ENCODE measurements at places on chromosomes 5 and 9.

DNA sequence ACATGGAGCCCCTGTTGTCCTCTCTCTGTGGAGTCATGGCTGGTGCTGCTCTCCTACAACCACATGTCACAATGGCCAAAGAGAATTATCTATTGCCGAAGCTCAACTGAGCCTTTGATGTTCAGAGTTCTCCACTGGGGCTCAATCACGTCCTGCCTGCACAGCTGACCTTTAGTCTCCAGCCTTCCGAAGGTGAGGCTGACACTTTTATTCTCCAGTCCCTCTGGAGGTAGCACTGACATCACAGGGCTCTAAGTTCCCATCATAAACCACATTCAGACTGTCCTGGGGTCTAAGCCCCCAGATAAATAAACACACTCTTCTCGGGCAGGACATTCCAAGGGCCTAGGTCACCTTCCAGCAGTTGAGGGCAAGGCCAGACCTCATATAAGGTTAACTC is 23.4 kb downstream of the ADCY2 start:
- no peak for DNase-seq

DNA sequence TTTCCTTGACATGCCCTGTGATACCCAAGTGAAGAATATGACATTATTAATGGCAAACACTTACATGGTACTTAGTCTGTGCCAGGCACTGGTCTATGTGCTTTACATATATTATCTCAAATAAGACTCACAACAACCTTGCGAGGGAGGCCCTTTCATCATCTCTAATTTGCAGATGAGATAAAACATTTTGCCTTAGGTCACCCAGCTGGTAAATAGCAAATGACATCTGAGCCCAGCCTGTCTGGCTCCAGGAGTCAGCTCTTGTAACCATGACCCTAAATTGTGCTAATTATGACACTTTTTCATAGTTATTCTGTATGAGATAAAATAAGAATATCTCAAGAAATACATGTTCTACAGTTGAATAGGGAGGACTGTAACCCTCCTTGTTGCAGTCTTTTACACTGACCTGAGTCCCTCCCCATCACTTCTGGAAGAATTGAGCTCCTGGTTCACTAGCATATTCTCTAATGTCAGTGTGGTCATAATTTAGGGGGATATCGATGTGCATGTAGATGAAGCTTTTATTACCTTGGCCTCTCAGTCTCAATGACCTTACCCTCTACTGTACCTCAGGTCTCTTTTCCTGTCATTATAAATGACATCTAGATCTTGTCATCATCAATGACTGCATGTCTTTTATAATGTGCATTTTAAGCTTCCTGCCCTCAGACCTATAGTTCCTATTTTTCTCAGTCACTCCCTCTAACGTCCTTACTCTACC is 126.1 kb upstream of the HAPLN1 start:
- peak; percentile 14 for DNase-seq

DNA sequence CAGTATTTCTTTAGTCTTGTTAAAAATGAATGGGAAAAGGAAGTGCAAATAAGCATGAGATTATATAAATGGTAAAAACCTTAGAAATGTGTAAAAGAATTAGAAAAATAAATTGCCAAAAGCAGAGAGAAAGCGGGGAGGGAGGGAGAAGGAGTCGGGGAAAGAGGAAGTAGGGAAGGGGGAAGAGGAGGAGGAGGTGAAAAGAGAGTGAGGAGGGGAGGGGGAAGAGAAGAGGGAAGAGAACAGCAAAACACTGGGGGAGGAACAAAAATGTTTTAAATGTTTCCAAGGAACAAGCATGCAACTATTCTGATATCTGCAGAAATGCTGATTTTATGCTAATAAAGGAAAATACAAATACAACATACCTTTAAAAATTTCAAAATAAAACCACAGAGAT is 317.5 kb downstream of the PIK3R1 start:
- DNase-seq: no peak

DNA sequence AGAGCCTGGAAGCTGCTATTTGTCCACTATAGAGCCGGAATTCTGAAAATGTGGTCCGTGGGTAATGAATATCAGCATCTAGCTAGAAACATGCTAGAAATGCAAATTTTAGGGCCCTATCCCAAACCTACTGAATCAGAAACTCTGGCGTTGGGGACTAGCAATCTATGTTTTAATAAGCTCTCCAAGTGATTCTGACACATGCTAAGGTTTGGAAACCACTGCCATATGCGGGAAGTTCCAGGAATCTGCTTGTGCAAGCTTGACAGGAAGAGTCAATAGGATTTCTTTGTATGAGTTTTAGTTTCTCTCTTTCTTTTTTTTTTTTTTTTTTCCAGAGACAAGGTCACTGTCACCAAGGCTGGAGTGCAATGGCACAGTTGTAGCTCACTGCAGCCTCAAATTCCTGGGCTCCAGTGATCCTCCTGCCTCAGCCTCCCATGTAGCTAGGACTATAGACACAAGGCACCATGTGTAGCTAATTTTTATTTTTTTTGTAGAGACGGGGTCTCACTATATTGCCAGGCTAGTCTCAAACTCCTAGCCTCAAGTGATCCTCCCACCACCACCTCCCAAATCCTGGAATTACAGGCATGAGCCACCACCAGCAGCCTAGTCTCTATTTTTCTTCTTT is 26.4 kb upstream of the CARNMT1 start:
- DNase-seq: no peak

GRCh38 chr9:89309166-89309565 is 1.8 kb upstream of the CKS2 start:
- no peak for DNase-seq

DNA sequence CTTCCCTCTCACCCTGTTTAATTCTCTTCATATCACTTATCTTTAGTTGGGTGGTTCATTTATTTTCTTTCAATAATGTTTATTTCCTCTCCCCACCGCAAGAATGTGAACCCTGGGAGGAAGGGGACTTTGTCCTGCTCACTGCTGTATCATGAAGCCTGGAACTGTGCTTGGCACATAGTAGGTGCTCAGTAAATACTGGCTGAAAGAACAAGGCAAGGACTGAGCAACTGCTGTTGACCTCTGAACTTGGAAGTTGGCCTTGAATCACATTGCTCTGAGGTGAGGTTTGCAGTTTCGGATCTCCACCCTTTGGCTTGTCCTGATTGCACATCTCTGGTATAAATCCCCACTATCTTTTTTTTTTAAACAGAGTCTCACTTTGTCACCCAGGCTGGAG is 22.0 kb upstream of the PTGS1 start:
- DNase-seq: no peak

DNA sequence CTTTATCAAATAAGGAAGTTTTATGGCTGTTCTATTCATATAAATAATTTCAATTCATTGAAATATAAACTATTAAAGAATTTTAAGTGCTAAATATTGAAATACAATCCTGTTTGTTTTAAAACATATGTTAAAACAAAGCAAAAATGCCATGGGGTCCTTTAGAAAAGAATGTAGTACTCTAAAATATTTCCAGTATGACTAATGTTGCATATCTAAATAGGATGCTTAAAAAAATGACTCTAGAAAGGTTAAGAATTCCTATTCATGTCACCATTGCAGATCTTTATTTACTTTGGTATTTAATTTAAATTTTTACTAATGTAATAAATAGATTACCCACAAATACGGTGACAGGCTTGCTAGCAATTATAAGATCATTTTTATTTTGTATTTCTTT is 132.3 kb downstream of the ZNF608 start:
- no peak for DNase-seq

DNA sequence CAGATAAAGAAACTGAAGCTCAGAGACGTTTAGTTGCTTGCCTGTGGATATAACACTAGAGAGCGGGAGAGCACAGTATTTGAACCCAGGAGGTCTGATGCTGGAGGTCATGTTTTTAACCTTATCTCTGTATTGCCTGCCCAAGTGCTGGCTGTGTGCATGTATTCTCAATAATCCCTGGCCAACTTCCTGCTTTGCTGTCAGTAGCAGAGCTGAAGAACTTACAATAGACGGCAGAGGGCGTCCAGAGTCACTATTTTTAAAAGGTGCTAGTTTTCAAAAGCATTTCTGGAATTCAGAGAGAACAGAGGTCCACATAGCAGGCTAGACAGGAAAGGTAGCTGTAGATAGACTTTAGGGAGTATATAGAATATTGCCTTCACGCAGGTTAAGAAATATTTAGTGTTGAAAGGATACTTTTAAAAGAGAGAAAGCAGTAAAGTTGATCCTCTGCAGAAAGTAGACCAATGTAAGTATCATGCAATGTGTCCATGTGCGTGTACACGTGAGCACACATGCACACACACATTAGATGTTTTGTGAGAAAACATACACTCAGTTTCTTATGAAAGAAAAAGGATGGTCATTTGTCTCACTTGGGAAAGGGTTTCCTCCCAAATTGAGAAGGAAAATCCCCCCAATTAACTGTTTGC is 46.3 kb downstream of the PTCD2 start:
- DNase-seq: peak; percentile 69

DNA sequence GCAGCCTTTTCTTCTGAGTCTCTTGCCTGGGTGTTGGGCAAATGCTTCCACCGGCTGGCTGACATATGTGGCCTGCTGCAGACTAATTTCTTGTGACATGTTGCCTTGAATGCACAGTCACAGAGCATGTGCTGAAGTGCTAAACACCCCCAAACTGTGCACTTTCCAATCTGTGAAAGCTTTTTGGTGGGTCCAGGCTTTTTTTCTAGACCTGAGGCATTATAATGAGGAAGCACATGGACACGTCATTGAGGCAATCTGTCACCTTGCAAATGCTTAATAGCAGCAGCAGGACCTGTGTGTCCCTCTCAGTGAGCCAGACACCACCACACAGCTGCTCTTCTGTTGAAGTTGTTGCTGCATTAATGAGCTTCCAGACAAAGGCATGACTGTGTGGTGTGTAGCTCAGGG is 274.7 kb downstream of the ELAVL2 start:
- DNase-seq: no peak

DNA sequence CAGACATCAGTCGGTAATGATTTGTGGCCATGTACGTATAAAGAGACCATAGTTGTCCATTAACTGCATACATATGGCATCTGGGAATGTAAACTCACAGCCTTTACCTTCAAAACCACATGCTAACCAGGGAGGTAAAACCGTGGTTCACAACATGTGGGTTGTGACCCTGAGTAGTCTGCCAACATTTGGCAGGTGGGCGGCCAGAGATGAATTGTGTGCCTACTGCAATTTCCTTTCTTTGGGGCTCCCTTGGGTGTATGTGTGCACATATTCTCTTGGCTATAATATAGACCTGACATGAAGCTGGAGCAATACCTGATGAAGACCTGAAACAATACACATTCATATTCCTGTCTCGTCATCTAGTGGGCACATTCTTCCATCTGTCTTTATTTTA is 396.0 kb downstream of the MLLT3 start:
- DNase-seq: no peak

- no peak for DNase-seq
These were observed 5.9 kb downstream of the GFI1B start for GRCh38 chr9:132984202-132985070.

DNA sequence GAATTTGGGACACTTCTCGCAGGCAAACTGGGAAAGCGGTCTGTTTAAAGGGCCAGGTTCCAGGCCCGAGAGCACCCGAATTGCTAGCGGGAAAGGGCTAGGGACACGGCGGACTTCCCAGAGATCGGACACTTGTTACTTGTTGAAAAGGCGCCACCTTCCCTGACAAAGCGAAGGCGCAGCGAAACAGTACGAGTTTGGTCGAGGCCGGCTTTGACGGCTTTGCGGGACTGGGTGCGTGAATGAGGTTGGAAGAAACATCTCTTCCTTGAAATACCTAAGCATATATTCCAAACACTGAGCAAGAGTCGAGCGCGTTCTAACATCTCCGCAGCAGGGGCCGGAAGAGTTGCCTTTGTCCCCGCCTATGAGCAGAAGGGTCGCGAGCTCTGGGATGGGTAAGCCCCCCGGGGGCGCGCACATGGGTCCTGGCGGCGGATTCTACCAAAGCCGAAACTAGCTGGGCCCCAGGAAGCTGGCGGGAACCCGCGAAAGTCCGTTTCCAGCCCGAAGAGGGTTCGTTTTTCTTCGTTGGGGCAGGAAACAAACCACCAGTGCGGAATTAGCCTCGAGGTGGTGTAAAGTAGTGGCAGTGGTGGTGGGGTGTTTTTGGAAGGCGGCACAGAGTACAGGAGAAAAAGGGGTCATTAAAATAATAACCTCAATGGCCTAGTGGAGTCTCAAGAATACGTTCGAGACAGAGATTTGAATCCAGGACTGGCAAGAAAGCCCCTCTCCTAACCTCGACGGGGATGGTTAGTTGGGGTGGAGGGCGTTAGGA is 1.5 kb downstream of the GDNF start:
- DNase-seq: no peak

DNA sequence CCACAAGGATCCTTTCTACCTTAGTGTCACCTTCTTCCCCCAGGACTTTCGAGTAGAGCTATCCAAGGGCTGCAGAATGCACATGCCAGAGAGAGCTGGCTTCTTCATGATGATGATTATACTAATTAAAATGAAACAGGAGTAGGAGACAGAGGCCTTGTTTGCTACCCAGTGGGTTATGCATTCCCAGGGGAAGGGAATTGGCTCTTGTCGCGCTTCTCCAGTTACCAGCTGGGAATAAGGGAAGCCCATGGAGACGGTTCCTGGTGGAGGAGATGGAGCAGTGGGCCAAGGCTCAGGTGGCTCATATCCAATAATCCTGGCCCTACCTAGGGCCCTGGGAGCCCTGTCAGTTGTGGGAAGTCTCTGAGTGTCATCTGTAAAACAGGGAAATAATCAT is 65.1 kb downstream of the WWC1 start:
- DNase-seq: no peak

DNA sequence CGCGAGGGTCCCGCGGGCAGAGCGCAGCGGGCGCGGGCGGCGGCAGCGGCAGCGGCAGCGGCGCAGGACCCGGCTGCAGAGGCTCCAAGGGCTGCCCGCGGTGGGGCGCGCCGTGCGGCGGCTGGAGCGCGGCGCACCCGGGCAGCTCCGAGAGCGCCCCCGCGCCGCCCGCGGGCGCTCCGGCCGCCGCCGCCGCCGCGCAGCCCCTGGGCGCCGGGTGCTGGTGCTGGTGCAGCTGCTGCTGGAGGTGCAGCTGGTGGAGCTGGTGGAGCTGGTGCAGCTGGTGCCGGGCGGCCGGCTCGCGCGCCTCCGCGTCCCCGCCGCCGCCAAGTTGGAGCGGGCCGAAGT is 644 bp downstream of the IER5L start:
- no peak for DNase-seq

DNA sequence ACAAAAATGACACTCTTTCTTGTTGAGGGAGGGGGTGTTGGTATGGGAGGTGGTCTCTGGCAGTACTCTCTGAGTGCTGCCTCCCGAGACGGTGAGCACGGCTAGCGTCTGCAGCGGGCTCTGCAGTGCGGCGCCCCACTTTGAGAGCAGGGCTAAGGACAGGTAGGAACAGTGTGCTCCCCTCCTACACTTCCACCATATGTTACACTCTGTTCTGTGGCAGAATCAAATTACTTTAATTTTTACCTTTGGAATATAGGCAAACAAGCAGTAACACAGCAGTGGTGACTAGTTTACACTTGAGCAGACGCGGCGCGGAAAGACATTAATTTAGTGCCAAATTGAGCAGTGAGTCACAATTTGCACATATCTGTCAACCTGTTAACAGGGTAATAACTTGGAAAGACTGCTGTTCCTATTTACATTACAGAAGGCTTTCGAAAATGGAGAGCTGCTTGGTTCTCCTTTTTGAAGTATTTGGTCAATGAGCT is 136.3 kb downstream of the MED27 start:
- no peak for DNase-seq
